ENCODE measurements at places on chromosomes 4 and X.

- DNase-seq = no peak
Observed at GRCh38 chr4:148737061-148737770, 295.0 kb upstream of the NR3C2 start.

DNA sequence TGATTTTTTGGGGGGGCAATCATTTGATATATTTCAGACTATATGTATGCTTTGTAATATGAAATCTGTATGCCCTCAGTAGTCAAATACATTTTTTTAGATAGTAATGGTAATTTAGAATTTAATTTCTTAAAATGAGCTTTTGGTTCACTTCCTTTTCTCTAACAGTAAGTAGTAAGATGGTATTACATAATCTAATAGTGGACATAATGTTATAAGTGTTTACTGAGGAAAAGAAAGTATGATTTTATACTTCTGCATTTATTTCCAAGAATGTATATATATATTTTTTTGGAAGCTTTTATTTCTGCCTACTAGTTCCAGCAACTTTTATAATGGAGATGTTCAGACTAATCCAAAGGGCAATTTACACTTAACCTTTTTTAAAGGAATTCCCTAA, 1450.7 kb upstream of the TENM3 start:
- no peak for DNase-seq

GRCh38 chr4:98430708-98431403, 169.7 kb downstream of the RAP1GDS1 start:
- DNase-seq = no peak

- no peak for DNase-seq
Observed at GRCh38 chr4:25485104-25485503, 108.0 kb downstream of the ANAPC4 start.

DNA sequence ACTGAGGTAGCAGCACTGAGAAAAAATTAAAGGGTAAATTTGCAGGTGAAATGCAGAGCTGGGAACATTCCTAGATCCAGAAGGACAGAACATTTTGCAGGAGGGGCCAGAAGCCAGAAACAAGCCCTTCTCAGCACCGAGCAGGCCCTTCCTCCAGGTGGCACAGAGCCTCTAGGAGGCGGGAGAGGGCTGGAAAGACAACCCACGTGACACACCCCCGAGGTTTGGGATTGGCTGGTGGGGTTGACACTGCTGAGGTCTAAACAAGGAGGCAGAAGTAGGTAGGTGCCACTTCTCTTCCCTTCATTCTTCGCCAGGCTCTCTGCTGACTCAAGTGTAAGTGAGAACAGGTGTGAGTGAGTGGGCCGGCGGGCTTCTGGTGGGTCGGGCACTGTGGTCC, at the start of gene PAGE4:
Gene PAGE4, plus strand, starts transcription at position 288 of the 400 bp plus-strand sequence. CDS start 1,126 bp downstream, outside the sequence.
- no peak for DNase-seq

GRCh38 chr4:186058253-186058979, 10.5 kb upstream of the TLR3 start:
- no peak for DNase-seq

DNA sequence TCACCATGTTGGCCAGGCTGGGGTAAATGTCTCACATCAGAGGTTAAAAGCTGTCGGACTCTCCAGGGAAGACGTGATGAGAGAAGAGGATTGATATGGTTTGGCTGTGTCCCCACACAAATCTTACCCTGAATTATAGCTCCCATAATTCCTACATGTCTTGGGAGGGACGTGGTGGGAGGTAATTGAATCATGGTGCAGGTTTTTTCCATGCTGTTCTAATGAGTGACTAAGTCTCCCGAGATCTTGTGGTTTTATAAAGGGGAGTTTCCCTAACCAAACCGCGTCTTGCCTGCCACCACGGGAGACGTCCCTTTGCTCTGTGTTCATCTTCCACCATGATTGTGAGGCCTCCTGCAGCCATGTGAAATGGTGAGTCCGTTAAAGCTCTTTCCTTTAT, 64.4 kb downstream of the ASMT start:
- no peak for DNase-seq

- no peak for DNase-seq
Observed at GRCh38 chr4:138256608-138257007, 14.5 kb upstream of the SLC7A11 start.

DNA sequence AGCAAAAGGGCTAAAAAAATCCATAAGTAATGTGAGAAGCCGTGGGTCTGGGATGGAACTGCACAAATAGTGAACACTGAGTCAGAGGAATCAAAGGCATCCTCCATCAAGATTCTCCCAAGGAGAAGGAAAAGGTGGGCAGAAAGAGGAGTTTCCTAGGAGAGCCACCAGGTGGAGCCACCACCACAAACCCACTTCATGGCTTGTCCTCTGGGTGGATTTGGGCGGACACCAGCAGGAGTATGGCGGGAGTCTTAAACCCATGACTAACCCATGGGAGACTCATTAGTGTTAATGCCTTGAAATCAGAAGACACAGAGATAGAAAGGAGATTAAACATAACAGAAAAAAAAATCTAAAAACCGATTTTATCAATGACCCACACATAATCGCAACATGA, 147.7 kb downstream of the SH3KBP1 start:
- no peak for DNase-seq

Measured in NCI-H1436 treated with DMSO at 0.1 percent for 48 hours (cell line).